ENCODE measurements at places on chromosomes 12 and 14.

GRCh38 chr14:99134516-99135046 lies 137.4 kb downstream of the BCL11B start:
- no peak for DNase-seq

DNA sequence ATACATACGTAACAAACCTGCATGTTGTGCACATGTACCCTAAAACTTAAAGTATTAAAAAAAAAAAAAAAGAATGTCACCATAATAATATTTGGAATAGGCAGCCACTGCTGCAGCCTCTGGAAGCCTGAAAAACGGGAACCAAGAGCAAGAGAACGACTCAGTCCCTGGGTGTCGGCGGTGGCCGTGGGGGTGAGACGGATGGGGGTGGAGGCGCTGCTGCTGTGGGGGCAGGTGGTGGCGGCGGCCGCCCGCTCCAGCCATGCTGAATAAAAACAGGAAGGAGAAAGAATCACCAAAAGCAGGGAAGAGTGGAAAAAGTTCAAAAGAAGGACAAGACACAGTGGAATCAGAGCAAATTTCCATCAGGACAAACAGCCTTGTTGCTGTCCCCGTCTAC lies 46.9 kb downstream of the ZFYVE21 start:
- no peak for DNase-seq

DNA sequence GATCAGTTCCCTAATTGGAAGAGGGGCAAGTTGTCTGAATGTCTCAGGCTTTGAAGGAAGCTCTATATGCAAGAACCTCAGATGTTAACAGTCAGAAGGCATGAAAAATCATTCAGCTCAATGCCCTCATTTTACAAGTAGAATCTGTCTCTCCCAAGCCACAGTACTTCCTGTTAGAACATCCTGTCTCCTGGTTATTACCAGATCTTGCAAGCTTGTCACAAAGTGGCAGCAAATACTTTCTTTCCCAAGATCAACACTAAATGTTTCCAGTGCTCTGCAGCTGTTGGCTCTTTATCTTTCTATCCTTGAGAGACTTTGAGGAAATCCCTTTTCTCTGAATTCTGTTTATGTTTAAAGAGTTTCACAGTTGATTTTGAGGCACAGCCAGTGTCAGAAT lies 235.5 kb downstream of the AKAP6 start:
- no peak for DNase-seq

DNA sequence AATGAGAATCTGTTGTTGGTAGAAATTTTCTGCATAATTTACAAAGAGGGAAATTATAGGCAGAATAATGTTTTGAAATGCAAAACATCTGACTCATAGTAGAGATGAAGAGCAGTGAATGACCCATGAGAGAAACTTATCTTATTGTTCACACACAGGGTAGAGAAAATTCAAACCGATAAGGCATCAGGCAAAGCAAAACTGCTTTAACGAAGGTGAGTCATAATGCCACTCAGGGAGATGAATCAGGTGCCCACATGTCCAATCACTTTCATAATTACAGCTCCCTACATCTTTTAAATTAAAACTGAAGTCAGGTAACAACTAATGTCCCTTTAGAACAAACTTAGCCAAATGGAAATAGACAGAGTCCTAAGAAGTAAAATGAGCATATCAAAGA lies 265.6 kb upstream of the GARIN6 start:
- no peak for DNase-seq

DNA sequence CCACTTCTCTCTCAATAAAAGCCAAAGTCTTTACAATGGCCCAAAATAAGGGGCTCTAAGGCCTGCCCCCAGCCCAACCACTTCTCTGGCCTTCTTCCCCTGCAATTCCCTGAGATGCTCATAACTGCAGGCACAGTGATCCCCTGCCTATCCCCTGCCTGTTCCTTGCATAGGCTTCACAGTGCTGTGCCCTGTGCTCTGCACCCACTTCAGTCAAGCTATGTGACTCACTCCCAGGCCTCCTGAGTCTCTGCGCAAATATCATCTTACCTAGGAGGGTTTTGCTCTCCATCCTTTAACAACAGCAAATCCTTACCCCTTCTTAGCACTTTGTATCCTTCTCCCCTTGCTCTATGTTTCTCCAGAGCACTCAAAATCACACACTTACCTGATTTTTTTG lies 242.2 kb downstream of the MSRB3 start:
- no peak for DNase-seq

DNA sequence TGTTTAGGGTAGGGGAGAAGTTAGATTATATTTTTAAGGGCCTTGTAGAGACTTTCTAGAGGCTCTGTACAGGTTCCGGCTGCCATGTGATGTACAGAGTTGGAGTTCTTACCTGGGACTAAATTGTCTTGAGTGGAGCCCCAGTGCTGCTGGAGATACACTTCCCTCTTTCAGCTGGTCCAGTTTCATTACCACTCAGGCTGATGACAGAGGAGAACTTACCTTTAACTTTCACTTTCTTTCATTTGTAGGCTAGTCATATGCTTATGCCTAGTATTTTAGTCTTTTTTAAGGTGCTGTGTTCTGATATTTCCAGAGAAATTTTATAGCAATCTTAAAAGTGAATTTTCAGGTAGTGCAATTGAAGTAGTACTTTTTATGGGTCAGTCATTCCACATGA lies 117.3 kb downstream of the ERC1 start:
- DNase-seq = no peak

DNA sequence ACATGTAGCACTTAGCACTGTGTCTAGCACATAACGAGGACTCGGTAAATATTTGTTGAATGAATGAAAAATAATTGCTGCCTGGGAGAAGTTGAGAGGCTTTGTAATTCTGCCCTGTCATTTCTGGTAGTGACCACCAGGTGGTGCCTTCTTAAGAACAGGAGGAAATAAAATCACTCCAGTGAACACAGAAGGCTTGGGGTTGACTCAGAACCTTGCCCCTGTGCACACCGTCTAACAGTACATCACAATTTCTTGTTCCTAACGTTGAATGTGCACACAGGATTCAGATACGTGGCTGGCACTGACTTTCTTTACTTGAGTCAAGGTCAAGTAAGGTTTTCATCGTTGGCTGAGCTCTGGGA lies 91.8 kb downstream of the RGS6 start:
- peak; percentile 4 for DNase-seq

DNA sequence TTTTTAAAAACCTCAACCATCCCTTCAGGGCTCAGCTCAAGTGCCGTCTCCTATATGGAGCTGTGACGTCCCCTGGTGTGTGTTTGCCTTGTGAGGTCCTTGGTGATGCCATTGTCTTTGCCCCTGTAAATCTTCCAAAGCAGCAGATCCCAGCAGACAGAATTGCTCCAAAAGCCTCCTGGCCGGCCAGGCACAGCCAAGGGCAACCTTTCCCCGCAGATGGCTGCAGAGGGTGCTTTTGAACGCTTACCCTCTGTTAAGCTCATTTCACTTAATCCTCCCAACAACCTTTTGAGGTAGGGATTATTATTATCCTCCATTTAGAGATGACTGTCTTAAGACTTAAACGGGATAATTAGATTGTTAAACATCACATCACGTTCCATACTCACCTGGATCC lies 51.4 kb downstream of the RFX4 start:
- no peak for DNase-seq

DNA sequence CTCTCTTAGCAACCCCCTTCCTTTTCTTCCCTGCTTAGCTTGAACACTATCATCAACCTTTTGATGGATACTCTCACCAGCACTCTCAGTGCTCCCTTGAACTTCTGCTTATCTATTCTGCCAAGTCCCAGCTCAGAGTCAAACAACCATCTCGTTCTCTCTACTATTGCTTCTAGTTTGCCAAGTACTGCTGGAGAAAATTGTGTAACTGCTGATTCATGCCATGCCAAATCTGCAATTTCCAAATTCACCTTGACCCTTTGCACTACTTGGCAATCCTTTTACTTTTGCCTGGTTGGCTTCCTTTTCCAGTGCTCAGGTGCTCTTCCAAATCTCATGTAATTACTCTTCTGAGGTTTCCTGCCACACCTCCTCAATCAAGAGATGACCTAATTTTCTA lies 2.8 kb upstream of the CCDC196 start:
- no peak for DNase-seq

GRCh38 chr12:127767656-127768055 lies 499.3 kb upstream of the TMEM132C start:
- DNase-seq = no peak

DNA sequence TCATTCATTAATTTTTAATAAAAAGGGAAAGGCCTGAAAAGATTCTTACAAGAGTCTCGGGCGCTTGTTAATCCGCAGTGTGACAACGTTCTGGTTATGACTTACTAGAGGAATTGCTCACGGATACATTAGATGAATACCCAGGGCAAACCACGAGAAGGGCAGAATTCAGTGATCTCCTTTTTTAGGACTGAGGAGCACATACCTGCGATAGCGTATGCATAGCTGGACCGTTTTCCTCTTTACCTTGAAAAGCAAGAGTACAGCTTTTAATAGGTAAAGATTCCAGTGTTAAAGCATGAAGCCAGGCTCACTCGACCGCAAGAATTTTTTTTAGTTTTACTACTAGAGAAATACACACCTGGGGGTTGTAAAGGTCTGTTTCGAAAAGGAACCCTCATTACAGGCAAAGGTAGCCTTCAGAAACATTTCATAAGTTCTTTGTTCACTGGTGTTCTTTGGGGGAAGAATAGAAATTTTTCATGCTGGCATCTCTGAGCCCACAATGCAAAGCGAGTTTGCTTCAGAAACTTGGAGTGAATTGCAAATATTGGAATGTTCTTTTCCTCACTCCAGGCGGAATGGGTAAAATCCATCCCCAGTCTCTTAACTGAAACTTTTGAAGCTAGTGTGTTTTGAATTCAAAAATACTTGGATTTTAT lies 953 bp downstream of the MAPK1IP1L start:
- no peak for DNase-seq

- no peak for DNase-seq
Observed at GRCh38 chr12:93663006-93663728, 14.0 kb upstream of the CRADD start.

DNA sequence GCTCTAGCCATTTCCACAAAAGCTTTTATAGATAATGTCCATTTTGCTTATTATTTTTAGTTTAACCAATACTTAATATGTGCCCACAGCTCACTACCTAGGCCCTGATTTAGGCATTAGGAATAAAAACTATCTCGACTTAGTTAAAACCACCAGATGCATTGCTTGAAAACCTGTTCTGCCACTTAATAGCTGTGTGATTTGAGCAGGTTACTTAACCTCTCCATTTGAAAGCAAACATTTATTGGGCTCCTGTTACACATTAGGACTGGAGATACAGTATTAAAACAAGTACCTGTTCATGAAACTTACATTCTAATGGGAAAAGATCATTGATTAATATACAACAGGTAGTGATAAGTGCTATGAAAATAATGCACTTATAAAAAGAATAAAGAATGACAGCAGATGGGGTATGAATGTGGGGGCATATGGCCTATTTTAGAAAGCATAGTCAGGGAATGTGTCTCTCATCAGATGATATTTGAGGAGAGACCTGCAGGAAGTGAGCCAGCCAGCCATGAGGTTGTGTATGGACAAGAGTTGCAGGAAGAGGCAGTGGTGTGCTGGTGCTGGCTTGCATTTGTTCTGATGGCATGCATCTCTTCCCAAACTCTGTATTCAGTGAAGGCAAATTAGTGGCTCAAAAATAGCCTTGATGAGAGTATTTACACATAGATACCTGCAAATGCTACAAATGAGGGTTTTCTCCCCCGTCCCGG lies 34.3 kb downstream of the NOPCHAP1 start:
- DNase-seq = no peak

Data from NCI-H1930 (cell line).